Left ventricle myocardium superior (tissue), 1 donor: ENCODE measurements at places on chromosomes 4 and X. TPM values are rescaled to one million over a fixed set of nuclear protein-coding genes. Genes with fewer than 3 reads are reported as not detected.
A peak's percentile ranks its signal among the peaks of the same experiment; 100 is the strongest.

USP51 gene
- 1.5 TPM for total RNA-seq

NMU gene
- not detected for total RNA-seq

TLR10 gene
- not detected for total RNA-seq

PALLD gene
- 998 TPM for total RNA-seq

SORBS2 gene
- 911 TPM for total RNA-seq

PRMT9 gene
- total RNA-seq = 5.1 TPM

PRSS12 gene
- not detected for total RNA-seq

- DNase-seq = peak; percentile 41
Measured at GRCh38 chr4:83618431-83618830, 82.5 kb downstream of the GPAT3 start.

- no peak for DNase-seq
Measured at GRCh38 chr4:117893207-117893606, 141.1 kb upstream of the NDST3 start.

DNA sequence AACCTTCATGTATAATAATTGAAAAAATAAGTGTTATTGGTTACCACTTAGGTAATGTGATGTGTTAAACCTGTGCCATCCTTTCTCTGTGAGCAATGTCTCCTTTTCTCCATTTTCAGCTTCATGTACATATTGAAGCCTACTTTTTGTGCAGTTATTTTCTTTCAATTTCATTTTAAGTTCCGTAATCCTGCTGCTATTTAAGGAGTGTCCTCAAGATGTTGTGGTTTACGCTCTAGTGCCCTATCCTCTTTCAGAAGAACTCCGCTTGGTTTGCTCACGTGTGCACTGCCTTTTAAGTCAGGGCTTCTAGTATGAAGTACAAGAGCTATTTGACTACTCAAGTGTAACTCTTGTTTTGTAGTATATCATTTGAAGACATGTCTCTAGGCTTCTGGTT is 2253.2 kb upstream of the TENM3 start:
- no peak for DNase-seq

- no peak for DNase-seq
Measured at GRCh38 chr4:169975838-169976796, 50.1 kb downstream of the MFAP3L start.

GRCh38 chr4:129064717-129065116 is 28.6 kb downstream of the SCLT1 start:
- DNase-seq = no peak

DNA sequence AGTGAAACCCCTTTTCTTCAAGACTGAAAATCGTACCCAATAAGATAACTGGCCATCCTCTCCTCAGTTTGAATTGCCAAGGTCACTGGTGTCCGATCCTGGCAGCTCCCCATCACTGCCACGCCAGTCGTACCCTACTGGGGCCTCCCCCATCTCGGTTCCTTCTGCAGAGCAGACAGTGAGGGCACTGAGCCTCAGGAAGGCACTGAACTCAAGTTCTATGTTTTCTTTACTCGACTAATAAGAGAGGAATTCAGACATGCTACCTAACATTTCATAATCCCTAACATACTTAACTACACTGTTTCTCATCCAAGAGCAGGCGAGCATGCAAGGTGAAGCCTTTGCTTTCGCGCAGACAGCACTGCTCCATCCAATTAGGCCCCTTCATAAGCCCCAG is 23.4 kb downstream of the ZFYVE28 start:
- DNase-seq = no peak

GRCh38 chr4:132504438-132504837 is 644.7 kb upstream of the PCDH10 start:
- no peak for DNase-seq

GRCh38 chr4:3305610-3306371 is 13.0 kb downstream of the RGS12 start:
- DNase-seq = no peak
